ENCODE measurements at places on chromosomes 6 and 20.

DNA sequence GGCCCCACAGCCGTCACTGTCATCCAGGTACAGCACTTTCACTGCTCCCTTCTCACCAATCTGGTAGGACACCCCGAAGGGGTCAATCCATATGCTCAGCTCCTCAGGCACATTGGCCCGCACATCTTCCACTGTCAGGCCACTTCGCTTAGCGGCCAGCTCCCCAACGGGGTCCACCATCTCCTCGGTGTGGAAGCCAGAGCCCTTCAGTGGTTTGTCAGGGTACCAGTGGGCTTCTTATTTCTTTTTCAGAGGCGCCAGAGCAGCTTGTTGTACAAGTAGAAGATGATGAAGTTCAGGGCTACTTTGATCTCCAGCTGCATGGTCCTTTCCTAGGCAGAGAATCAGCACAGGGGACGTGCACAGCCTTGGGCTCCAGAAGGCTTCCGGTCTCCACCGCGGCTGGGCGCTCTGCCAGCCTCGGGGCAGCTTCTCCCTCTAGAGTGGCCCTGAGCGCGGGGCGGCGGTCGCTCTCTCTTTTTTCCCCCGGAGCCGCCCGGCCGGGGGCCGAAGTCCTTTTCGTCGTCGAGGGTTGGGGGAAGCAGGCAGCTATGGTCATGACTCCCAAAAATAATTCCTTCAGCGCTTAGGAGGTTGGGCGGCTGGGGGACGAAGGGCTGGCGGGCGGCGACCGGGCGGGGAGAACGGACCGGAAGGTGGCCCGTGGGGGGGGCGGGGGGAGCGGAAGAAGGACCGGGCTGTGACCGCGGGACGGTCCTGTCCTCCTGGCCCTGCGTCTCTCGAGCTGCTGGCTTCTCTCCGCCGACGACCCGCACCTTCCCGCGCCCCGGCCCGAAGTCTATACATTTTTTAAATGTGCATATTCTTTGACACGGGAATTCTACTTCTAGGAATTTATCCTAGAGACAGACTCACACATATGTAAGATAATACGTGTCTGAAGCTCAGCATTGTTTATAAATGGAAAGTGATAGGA, 6.5 kb upstream of the ZSCAN9 start:
- peak; percentile 75 for DNase-seq

DNA sequence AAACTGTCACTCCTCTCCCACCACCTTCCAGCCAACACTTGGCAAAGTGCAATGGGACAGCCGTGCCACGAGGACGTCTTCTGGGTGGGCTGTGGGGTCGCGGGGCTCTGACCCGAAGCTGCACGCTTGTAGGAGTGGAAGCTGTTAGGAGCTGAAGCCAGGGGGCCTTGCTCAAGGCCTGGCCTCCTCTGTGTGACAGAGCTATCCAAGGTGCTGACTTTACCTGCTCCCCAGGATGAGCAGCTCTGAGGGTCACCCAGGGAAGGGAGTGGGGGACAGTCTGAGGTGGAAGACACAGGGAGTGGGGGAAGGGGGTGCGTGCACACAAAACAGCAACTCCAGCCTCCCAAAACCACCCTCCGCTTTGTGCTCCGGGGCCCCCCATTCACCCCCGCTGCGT, 17.5 kb upstream of the CHRNA4 start:
- DNase-seq: no peak

DNA sequence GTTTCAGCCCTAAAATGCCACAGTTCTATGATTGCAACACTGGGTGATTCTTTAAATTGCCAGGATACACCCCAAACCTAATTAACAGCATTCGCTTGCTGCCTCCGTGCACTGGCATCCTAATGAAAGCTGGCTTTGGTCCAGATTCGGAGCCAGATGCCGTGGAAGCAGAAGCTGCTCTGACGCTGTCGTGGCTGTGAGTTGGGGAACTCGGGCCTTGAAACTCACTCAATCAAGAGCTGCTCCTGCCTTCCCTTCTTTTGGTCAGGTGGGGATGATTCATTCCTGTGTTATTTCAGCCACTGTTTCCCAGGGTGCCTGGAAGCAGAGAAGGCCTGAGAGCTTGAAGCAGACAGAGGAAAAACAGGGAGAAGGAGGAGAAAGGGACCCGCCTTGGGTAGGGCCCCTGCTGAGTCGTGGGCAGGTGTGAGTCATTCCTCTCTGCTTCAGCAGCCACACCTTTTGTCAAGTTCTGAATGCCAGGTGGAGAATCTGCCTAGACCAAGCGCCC, 36.2 kb upstream of the DSP start:
- peak; percentile 34 for DNase-seq

- no peak for DNase-seq
Observed at GRCh38 chr6:38020593-38020992, 201.1 kb downstream of the ZFAND3 start.

GRCh38 chr20:37071481-37071911, 24.3 kb downstream of the RBL1 start:
- peak; percentile 87 for DNase-seq

DNA sequence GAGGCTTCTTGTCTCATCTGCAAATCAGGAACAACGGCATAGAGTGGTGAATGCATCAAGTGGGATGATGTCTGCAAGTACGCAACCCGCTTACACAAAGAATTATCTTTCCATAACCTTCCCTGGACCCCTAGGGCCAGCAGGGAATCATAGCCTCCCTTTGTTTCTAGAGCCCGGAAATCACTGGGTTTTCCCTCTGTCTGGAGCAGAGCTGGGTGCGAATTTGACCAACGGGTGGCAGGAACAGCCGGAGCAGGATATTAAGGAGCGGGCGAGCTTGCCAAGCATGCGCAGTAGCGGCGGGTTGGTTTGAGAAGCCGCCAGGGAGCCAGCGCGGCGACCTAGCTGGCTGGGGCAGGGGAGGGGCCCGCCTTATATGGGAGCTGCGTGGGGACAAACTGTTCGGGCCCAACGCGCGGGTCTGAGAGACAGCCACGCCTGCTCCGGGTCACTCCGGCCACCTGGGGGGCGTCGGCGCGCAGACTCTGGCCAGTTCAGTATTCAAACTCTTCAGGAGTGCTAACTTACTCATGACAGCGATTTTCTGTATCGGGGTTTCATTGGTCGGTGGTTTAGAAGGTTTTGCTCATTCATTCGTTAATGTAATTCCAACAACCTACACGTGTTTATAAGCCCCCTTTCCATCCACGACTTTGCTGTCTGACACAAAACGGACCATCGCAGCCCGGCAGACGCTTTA, 1.6 kb upstream of the KIF16B start:
- peak; percentile 74 for DNase-seq

- DNase-seq: no peak
Observed at GRCh38 chr20:31930779-31931178, 21.1 kb downstream of the PDRG1 start.
